ENCODE measurements at places on chromosomes 7 and 10.

GRCh38 chr7:79159040-79159664 lies 294.3 kb downstream of the MAGI2 start:
- DNase-seq: no peak

DNA sequence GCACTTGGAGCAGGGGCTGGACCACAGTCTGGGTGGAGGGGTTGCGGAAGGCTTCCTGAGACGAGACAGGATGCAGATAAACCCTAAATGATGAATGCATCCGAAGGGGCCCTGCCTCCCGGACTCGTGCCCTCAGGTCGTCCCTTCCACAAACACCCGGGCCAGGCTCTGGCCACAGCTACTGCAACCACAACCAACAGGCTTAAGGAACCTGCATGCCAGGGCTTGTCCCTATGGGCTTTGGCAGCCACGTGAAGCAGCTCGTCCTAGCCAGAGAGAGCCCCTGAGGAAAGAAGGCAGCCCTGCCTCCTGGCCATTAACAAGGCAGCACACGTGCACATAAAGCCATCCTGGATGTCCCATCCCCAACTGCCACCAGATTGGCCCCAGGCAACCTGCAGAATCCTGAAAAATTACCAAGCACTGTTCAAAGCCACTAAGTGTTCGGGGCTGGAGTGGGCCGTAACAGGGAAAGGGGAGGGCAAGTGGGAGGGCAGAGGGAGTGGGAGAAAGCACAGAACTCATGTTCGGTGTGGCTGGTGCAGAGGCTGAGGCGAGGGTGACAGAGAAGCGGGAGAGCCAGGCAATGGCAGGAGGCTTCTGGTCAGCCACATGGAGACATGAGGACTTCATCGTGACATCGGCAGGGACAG lies 62.7 kb downstream of the MAD1L1 start:
- no peak for DNase-seq

GRCh38 chr7:36051501-36051900 lies 101.6 kb upstream of the EEPD1 start:
- DNase-seq: no peak

GRCh38 chr10:80104066-80104926 lies 25.8 kb downstream of the TMEM254 start:
- no peak for DNase-seq

DNA sequence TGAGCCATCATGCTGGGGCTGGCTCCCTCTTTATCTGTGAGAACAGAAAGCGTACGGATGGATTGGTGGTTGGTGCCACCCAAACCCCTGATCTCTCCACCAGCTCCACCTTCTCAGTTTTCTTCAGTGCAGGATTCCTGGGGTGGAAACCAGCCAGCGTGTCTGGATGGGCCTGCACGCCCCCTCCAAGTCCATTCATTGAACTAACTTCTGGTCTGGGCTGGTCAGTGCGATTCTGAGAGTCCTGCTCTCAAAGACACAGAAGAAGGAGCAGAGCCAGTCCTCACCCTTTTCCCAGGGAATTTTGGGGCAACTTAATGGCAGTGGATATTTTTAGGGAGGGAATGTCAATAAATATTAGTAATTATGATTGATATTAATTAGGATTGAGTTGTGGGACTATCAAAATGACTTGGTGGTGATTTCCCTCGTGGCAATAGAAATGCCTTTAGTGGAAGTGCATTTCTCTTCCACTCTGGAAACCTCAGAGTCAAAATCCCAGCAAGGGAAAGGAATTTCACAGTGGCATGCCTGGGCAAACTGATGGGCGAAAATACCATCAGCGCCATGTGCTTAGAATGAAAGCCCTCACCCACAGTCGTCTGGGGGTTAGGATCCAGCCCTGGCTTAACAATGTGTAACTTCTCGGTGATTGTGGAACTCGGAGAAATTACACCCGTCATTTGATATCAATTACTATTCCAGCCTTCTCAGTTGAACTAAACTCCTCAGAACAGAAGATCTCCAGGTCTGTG lies 69.3 kb upstream of the EEPD1 start:
- DNase-seq: no peak

DNA sequence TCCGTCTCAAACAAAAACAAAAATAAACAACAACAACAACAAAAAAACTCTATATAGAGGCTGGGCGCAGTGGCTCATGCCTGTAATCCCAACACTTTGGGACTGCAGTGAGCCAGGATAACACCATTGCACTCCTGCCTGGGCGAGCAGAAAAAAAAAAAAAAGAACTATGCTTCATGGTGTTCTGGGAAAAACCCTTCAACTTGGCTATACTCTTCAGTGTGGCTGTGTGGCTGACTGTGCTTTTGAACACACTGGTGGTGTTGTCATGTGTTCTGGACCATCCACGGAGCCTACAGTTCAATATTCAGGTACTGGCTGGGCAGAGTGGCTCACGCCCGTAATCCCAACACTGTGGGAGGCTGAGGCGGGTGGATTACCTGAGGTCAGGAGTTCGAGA lies 26.5 kb downstream of the SNX8 start:
- DNase-seq: no peak

DNA sequence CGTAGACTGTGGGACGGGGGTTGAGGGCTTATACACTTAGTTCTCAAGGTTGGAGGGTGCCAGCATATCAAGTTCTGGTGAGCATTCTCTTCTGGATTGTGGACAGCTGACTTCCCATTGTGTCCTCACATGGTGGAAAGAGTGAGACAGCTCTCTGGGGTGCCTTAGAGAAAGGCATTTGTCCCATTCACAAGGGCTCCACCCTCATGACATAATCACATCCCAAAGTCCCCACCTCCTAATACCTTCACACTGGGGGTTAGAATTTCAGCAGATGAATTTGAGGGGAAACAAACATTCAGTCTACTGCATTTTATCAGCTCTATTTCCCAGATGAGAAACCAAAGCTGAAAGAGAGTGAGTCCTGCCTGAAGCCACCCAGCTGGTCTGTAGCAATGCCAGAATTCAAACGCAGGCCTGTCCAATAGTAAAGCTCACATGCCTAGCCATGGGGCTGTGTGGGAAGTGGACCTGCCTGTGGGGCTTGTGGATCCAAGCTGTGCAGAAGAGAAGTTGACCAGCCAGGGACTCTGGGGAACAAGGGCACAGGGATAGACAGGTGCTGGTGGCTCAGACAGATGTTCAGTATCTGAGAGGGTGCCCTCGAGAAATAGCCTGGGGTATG lies 34.9 kb upstream of the LOXL4 start:
- no peak for DNase-seq

DNA sequence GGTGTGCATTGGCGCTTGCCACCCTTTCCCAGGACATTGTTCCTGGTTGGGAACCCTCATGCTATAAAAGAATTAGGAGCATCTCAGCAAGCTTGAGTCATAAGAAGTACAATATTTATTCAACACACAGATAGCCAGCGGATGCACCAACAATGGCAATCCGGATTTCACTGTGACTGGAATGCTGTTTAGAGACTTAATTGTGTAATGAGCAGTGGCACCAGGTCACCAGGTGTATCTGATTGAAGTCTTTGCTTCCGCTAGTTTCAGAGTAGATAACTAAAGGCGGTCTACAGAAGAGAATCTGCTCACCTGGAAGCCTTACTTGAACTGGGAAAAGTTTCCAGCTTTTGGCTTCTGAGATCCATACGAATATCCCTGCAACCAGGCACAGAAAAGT lies 772.3 kb upstream of the GHITM start:
- DNase-seq: no peak

Data from activated CD4-positive, alpha-beta T cell treated with anti-CD3 and anti-CD28 coated beads, Interleukin-2, amount 10 ng/mL, durations not matched to agents 7 days and 5 days (primary cell).